ENCODE measurements at places on chromosomes 13 and 19.

GRCh38 chr13:53783471-53783870 lies 754.9 kb downstream of the OLFM4 start:
- no peak for DNase-seq

GRCh38 chr19:3664879-3665642 lies 35.2 kb downstream of the PIP5K1C start:
- no peak for DNase-seq

DNA sequence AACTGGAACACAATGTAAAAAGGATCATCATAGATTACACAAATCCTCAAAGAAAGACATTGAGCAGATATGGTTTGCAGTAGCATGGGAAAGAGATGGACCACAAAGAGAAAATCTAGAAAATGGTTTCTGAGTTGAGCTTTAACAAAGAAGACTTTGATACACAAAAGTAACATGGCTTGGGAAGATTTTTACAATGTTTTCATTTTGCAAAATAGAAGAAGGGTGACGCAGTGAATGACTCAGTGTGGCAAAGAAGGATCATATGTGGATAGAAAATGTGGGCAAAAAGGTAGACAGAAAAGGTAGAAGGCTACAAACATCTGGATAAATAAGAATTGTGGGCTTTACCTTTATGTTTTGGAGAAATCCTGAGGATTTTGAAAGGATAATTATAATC lies 1220.5 kb downstream of the PCDH17 start:
- no peak for DNase-seq

- peak; percentile 100 for DNase-seq
Measured at GRCh38 chr19:35648017-35648961, at the start of gene COX6B1. TSS of gene COX6B1 (plus strand) at chr19:35648323. CDS start at chr19:35651244, 2,921 bp downstream.

GRCh38 chr19:46111376-46111775 lies 13.1 kb downstream of the IGFL3 start:
- DNase-seq: no peak

DNA sequence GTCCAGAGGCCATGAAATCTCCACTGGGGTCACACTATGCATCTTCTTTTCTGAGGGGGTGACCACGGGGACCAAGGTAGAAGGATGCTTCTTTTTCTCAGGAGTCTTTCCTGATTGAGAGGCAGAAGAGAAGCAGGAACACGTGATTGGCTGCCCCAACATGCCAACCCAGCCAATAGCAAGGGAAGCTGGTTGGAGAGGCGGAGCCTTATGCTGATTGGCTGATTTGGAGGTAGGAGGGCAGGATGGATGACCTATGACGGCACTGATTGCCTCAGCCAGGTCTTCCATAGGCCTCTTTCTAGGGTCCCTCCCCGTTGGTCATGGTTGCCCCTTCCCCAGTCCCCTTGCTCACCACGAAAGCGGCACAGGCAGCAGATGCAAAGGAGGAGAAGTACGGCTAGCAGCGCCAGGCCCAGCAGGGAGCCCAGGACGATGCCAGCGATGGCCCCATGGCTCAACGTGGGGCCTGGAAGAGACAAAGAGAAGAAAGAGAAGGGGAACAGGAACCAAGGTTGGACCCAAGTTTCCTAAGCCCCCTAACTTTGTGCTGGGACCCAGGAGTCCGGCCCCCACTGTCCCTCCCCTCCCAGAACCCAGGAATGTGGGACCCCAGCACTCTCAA lies 8.0 kb downstream of the VSIG10L start:
- peak; percentile 32 for DNase-seq

GRCh38 chr13:38590796-38591507 lies 95.9 kb upstream of the FREM2 start:
- no peak for DNase-seq

DNA sequence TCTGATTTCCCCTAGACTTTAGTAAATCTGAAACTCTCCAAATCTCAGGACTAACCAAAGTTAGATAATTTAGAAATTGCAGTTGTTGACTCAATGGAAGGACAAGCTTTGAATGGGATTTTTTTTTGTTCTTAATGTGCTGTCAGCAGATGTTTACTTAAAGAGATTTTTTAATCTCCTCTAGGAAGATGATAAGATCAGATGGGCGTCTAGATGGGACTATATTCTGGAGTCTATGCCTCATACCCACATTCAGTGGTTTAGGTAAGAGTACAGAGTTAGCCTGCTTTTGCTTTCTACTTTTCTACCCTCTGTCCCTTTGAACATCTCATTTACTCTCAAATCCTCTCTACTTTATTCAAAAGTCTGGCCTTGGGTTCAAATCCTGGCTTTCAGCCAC lies 39.3 kb downstream of the TM9SF2 start:
- DNase-seq: no peak

DNA sequence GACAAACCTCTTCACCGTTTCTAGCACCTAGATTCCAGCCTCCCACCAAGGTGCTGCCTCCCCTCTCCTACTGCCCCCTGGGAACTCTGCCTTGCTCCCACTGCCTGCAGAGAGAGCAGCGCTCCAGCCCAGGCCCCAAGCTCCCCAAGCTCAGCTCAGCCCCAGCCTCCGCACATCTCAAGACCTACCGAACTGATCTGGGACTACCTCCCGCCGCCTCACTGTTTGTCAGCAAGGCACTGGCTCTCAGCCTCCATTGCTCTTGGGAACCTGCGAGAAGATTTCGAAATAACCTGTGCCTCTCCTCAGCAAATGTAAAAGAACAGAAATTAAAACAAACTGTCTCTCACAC lies 92.4 kb upstream of the GPR183 start:
- DNase-seq: no peak

DNA sequence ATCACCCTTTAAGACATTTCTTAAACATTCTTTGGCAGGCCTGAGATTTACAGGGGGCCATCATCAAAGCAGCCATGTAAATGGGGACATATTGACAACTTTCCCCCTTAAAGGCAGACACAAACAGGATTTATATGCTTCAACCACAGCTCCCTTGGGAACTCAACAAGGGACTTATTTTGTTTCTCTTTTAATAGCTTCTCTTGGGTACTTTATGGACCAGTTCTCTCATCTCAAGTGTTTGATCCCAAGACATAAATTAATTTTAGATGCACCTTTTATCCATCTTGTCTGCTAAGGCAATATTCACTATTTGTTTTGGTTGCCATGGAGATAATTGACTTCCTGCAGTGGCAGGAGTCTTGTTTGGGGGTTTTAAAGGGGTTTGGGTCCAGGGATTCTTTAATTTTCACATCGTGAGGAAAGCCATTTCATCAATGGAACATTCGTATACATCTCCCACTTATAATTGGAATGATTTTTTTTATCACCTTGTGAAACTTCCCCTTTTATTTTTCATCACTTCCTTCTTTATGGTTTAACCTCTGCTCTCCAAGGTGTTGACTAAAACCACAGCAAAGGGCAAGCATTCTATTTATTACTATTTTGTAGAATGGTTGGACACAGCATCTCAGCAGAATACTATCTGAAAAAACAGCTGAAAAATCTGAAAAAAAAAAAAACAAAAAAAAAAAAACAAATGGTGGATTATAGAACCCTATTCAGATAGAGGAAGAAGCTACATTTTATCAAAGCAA lies 726.0 kb downstream of the DIAPH3 start:
- DNase-seq: peak; percentile 38

GRCh38 chr19:49875857-49876421 lies 1.2 kb downstream of the AKT1S1 start:
- peak; percentile 81 for DNase-seq

Data from hematopoietic multipotent progenitor cell treated with erythropoietin and hydrocortisone succinate and interleukin-3 and kit ligand, for 4 days (in vitro differentiated cells).